PC-3 (cell line): ENCODE measurements at places on chromosomes 7 and 10. TPM values are rescaled to one million over a fixed set of nuclear protein-coding genes. Genes with fewer than 3 reads are reported as not detected.

FOXP2 gene
- not detected in 2 replicates for total RNA-seq

TRPV5 gene
- not detected in 2 replicates for total RNA-seq

GBX1 gene
- total RNA-seq = not detected in 2 replicates

BTBD16 gene
- not detected in 2 replicates for total RNA-seq

TDRD1 gene
- total RNA-seq = not detected in 2 replicates

OR13A1 gene
- total RNA-seq = 0.04 TPM in 1 of 2 replicates, not detected in the other

ZNF394 gene
- total RNA-seq = 17.7 and 19.4 TPM in 2 replicates

CPVL gene
- total RNA-seq = 14.7 and 15.3 TPM in 2 replicates

FAM20C gene
- total RNA-seq = 87.9 and 119 TPM in 2 replicates

BRAF gene
- 15.2 and 15.7 TPM in 2 replicates for total RNA-seq

TAC1 gene
- not detected in 2 replicates for total RNA-seq

TMEM236 gene
- total RNA-seq = 0.04 TPM in 1 of 2 replicates, not detected in the other

CCL26 gene
- 7.1 and 8.2 TPM in 2 replicates for total RNA-seq

ZDHHC6 gene
- total RNA-seq = 12.6 and 17.7 TPM in 2 replicates

PTPRZ1 gene
- not detected in 2 replicates for total RNA-seq

DPCD gene
- total RNA-seq = 37.1 and 44.2 TPM in 2 replicates

EGFR gene
- 50.0 and 64.6 TPM in 2 replicates for total RNA-seq

LIPJ gene
- not detected in 2 replicates for total RNA-seq

ADCYAP1R1 gene
- total RNA-seq = not detected in 2 replicates

AMZ1 gene
- total RNA-seq = 0.75 TPM in 1 of 2 replicates, not detected in the other

SPDYE5 gene
- total RNA-seq = 0.18 TPM in 1 of 2 replicates, not detected in the other

R3HCC1L gene
- 11.7 and 15.3 TPM in 2 replicates for total RNA-seq

ATP6V0E2 gene
- 78.2 and 83.4 TPM in 2 replicates for total RNA-seq

CALML3 gene
- total RNA-seq = not detected in 2 replicates

FBXO24 gene
- total RNA-seq = 0.40 TPM in 1 of 2 replicates, not detected in the other

ITIH2 gene
- total RNA-seq = not detected in 2 replicates

PLEKHS1 gene
- not detected in 2 replicates for total RNA-seq

TRIM50 gene
- total RNA-seq = not detected in 2 replicates

IFIT3 gene
- 5.0 and 7.1 TPM in 2 replicates for total RNA-seq

PLAC9 gene
- total RNA-seq = 0.81 and 2.0 TPM in 2 replicates

KCNH2 gene
- 0.84 and 1.6 TPM in 2 replicates for total RNA-seq

ADAP1 gene
- 31.2 and 36.4 TPM in 2 replicates for total RNA-seq

DOCK1 gene
- total RNA-seq = 34.3 and 34.6 TPM in 2 replicates

LRRC17 gene
- total RNA-seq = 0.11 TPM in 1 of 2 replicates, not detected in the other

STN1 gene
- 20.0 and 33.5 TPM in 2 replicates for total RNA-seq

IDI2 gene
- total RNA-seq = not detected in 2 replicates

COL26A1 gene
- total RNA-seq = not detected in 2 replicates

CC2D2B gene
- not detected in 2 replicates for total RNA-seq

TNS3 gene
- total RNA-seq = 71.4 and 72.3 TPM in 2 replicates

SLC18A3 gene
- total RNA-seq = not detected in 2 replicates

RELN gene
- 8.0 and 15.8 TPM in 2 replicates for total RNA-seq
